ENCODE measurements at places on chromosomes 13 and 19.

DNA sequence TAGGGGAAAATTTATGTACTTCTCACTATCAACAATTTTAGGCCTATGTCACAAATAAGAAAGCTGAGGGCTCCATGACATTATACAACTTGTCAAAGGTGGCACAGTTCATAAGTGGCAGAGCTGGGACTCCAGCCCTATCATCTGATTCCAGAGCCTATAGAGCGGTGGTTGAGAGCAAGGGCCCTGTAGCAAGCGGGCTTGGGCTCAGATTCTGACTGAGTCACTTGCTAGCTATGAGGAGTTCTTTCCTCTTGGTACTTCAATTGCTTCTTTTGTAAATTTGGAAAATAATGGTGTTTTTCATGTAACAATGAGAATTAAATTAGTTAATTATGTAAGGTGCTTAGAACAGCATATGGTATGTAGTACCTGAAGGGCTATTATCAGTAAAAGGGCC is 28.7 kb upstream of the FAM216B start:
- DNase-seq: no peak

DNA sequence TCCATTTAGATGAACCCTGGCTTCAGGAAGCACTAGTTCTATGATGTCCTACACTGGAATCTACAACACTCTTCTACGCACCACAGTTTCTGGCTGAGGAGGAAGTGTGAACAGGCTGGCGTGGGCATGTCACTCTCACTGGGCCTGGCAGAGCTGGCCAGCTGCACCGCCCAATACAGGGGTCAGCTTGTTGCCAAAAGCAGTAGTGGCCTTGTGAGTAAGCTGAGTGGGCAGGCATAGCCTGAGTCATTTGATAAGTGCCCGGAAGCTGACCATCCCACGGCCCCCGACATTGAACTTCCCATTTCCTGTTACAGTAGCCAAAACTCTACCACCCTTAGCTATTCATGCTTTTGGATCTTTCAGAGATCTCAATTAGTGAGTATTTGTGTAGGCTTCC is 240.9 kb upstream of the SERP2 start:
- DNase-seq: no peak

DNA sequence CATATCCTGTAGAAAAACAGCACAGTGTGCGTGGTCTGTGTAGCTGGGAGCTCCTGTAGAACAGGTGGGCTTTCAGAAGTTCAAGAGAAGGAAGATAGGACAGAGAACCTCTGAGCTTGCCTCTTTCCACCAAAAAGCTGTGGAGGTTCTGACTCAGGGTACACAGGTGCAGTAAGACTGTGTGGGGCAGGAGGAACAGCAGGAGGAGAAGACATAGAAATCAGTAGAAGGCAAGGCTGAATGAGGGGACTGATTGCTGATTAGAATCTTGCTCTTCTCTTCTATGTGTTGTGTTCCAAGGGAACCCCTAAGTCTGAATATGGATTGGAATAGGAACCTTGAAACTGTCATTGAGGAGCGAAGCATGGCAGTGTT is 122.7 kb downstream of the AKAP11 start:
- no peak for DNase-seq

DNA sequence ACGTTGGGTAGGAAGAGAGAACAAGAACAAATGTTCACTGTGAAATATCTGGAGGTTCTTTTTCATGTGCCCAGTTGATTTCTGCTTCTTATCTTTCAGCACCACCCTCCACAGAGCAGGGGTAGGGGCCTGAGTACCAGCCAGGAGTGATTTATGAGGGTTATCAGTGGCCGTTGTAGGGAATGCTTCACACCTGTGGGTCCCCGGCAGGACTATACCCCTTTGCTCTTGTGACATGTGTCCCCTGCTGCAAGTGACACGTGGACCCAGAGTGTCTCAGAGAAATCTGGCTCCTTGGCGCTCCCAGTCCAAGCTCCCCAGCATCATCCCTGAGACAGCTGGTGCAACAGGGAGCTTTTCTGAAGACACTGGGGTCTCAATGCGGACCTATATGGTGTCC is 29.7 kb downstream of the SIAH3 start:
- no peak for DNase-seq

DNA sequence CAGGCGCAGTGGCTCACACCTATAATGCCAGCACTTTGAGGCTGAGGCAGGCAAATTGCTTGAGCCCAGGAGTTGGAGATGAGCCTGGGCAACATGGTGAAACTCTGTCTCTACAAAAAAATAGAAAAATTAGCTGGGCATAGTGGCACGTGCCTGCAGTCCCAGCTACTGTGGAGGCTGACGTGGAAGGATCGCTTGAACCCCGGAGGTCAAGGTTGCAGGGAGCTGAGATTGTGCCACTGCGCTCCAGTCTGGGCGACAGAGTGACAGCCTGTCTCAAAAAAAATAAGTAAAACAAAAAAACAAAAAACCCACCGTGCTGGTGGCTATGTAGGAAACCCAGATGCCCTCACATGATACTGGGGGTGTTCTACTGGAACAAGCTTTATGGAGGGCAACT is 16.4 kb downstream of the PHLDB3 start:
- no peak for DNase-seq
